ENCODE measurements at places on chromosomes 4 and X.

- DNase-seq = no peak
These were observed 21.9 kb downstream of the REELD1 start for GRCh38 chr4:146236216-146236615.

- DNase-seq = no peak
These were observed 2.3 kb upstream of the METTL14 start for GRCh38 chr4:118682928-118683327.

DNA sequence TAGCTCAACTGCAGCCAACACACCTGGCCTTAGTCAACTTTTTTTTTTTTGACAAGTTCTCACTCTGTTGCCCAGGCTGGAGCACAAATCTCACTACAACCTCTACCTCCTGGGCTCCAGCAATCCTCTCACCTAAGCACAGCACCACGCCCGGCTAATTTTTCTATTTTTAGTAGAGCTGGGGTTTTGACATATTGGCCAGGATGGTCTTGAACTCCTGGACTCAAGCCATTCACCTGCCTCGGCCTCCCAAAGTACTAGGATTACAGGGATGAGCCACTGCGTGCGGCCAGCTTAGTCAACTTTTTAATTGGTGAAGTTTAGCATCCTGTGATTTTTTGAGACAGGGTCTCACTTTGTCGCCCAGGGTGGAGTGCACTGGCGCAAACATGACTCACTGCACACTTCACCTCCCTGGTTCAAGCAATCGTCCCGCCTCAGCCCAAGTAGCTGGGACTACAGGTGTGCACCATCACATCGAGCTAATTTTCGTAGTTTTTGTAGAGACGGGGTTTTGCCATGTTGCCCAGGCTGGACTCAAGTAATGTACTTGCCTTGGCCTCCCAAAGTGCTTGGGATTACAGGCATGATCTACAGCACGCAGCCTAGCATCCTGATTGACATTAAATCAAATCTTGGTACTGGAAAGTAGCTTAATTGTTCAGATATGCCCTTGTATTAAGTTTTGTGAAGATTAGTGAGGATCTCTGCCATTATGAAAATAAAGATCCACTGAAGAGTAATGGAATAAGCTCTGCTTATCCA is 8.3 kb downstream of the HNRNPDL start:
- DNase-seq = no peak

GRCh38 chr4:44351069-44351468 is 97.5 kb downstream of the KCTD8 start:
- DNase-seq = no peak

- DNase-seq = no peak
These were observed 249.9 kb upstream of the GRIA3 start for GRCh38 chrX:122934131-122934530.

- DNase-seq = no peak
These were observed 252.6 kb downstream of the ANTXR2 start for GRCh38 chr4:79820427-79820826.

- DNase-seq = no peak
These were observed 5.8 kb downstream of the MTMR1 start for GRCh38 chrX:150698981-150699380.

GRCh38 chr4:81021981-81022380 is 8.5 kb upstream of the BMP3 start:
- DNase-seq = no peak

- no peak for DNase-seq
These were observed 196.5 kb upstream of the VEGFC start for GRCh38 chr4:176989186-176989585.

DNA sequence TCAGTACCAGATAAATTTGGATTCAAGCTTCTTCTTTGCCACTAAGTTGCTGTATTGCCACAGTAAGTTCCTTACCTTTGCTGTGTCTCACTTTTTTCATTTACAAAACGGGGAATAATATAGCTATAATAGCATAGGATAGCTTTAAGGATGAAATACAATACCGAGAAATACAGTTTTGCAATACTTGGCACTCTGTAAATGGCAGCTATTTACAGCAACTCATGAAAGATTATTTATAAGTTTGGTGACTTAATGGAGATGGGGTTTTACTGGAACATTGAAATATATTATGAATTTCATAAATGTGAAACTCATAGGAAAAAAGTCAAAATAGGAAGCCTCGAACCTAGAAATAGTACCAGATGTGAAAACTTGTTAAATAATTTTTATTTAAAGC is 27.6 kb downstream of the ANXA10 start:
- no peak for DNase-seq

DNA sequence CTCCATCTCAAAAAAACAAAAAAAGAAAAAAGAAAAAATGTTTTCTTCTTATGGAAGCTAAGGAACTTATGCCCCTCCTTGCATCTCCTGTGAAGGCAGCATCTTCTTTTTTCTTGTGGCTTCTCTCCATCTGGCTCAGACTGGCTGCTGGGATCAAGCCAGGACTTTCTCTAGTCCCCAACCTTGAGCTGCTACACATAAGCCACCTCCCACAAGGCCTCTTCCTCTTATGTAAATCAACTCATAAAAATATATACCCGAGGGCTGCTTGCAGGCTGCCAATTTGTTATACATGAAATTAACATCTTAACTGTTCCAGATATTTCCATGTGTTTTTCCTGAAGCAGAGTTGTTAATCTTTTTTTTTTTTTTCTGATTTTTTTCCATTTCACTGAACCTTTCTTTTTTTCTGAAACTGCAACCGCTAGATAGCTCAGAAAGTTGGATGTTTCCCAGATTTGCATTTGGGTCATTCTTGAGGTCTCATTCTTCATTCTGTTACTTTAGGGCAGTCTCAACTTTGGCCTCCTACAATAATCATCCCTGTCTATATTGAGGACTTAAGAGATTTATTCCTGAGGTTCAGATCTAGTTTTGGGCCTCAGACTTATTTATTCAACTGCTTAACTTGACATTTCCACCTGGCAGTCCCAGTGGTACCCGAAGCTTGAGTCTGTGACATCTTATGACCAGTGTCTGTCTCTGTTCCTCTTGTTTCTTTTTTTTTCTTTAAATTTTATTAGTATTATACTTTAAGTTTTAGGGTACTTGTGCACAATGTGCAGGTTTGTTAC is 10.3 kb downstream of the SNX25 start:
- DNase-seq = no peak

- no peak for DNase-seq
These were observed 282.7 kb downstream of the UNC5C start for GRCh38 chr4:95265814-95266740.

GRCh38 chrX:116321711-116322110 is 114.7 kb upstream of the SLC6A14 start:
- no peak for DNase-seq

- no peak for DNase-seq
These were observed 81.2 kb upstream of the GPM6B start for GRCh38 chrX:13898083-13898482.

DNA sequence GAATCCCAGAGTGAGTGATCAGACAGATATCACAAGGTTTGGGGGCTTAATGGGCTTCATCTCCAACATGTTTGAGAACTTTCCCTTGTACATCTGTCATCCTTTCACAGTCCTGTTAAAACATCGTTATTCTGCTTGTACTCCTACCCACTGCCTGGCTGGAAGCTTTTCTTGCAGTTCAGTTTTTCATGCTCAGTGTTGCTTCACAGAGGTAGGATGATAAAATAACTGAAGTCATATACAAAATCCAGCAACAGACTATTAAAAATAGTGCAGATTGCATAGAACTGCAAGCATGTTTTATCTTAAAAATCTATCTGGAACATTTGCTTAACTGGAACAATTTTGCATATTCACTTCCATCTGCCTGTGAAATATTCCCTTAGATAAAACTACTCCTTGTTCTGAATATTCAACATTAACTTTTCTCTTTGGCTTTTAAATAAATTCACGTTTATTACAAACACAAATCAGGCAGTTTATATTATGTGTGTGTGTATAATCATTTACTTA is 579.6 kb upstream of the IGFBP7 start:
- DNase-seq = no peak

DNA sequence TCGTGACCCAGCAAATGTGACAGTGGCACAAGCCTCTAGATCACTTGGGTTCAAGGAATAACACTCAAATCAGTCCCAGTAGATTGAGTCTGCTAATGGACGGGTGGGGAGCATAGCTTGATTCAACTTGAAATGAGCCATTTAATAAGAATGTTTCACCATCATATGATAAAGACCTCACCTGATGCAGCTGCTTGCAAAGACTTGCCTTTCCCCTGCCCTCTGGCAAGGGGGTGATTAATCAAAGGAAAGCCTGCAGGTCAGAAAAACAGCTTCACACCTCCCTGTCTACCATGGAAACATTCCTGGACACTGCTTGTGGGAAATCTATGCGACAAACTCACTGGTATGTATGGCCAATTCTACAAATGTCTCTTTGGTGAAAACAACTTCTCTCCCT is 54.5 kb downstream of the CD99L2 start:
- DNase-seq = no peak

DNA sequence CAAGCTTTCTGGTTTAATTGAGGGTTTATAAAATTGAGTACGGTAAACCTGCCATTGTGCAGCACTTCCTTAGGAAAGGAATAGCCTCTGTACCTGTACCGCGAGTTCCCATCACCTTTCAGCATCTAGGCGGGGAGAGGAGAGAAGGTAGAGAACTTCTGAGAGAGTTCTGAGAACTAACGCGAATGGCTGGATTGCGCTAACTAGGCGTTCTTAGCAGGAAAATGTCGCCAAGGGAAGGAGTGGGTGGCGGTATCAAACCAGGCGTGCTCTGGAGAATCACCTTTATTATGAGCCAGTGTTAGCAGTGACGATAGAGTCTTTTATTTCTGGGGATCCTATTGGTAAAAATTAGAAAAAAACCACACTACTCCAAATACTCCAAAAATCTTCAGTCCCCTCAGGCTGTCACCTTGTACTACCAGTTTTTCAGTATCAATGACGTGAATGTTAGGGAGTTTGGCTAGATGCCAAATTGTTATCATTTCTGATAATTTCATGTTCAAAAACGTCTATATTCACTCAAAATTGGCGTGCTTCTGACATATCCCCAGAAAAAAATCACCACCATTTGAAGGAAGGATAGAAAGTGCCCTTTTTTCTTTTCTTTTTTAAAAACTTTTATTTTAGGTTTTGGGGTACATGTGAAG is 1.4 kb downstream of the UGT8 start:
- no peak for DNase-seq

GRCh38 chr4:167868163-167868562 is 224.2 kb upstream of the ANXA10 start:
- no peak for DNase-seq

GRCh38 chrX:24055043-24055356 is 244 bp downstream of the EIF2S3 start:
- no peak for DNase-seq

- no peak for DNase-seq
These were observed 159.6 kb downstream of the TET2 start for GRCh38 chr4:105306158-105306781.

DNA sequence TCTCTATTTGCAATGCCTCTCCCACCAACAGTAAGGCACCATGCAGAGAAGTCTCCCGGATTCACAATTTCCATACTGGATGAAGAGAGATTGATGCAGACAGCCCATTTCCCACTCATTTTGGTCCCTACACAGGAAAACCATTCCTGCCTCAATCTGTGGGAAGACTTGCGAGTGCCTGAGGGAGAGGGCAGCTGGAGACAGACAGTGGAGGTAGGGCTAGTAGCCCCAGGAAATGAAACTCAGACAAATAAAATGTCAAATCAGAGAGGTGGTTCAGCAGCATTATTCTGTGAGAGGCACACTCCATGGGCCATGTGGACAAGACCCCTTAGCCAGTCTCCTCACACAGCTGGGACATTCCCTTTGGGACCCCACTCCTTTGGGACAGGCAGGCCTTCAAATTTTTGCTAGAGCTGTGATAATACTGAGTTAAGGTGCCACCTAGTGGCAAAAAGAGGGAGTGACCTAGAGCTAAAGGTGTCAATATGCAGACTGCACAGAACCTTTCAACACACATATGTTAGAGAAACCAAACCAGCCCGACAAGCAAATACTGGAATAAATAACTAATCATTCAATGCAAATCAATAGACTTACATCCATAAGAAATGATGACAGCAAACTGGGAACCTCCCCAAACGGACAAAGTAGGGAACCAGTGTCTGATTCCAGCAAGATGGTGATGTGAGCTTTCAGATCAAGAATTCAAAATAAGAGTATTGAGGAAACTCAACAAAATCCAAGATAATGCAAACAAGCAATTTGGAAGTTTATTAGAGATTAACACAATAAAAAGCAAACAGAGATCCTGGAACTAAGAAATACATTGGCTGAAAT is 1865.3 kb upstream of the AGA start:
- DNase-seq = no peak

DNA sequence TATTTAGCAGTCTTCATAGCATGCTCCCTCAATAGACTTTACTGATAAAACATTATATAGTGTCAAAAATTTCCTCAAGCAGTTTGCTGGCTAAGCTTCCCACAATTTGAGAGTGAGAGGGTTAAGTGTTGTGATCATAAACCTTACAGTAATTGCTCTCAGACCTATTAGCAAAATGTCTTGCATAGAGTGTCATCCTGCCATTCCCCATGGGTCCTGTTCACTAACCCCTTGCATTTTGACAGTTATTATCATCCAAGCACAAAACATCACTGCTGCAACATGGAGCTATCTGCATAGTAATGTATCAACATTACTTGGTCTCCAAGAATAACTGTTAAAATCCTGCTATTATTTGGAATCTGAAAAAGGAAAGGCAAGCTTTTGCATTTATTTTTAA is 196.1 kb upstream of the GK2 start:
- DNase-seq = no peak

DNA sequence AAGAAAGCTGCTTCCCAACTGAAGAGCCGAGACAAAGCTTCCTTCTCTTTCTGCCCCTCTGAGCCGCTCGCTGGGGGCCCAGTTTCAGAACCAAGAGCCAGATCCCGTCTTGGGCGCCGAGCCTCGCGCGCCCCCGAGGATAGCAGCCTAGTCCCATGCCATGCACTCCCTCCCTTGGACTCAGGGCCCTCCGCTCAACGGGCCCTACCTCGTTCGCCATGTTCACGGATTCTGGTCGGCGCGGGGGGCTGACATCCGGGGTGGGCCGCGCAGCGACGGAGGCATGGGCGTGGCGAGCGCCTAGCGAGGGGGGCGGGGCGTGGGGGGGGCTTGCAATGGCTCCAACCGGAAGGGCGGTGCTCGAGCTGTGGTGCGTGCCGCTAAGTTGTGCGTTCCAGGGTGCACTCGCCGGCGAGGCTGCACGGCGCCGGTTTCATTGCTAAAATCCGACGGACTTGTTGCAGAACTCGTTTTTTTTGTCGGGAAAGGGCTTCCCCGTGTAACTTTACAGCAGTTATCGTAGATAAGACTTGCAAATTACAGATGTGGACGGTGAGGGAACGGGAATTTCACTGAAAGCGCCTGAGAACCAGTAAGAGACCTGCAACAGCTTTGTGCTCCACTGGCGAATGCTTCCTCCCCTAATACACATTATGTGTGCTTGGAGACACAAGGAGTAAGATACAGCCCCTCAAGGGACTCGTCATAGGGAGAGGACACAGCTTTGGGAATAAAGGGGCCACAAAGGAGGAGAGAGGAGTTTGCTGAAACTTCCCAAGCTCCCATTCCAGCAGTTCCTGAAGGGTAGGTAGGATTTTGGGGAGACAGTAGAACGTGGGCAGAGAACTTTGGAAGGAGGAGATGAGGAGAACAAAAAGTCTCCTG is at the start of gene ADH5:
Gene ADH5 (minus strand): TSS at position 308 of the 885 bp plus-strand sequence. CDS start 88 bp downstream, at position 220.
- peak; percentile 89 for DNase-seq
